ENCODE measurements at places on chromosomes 12 and 14. TPM values are rescaled to one million over a fixed set of nuclear protein-coding genes. Genes with fewer than 3 reads are reported as not detected.

DNA sequence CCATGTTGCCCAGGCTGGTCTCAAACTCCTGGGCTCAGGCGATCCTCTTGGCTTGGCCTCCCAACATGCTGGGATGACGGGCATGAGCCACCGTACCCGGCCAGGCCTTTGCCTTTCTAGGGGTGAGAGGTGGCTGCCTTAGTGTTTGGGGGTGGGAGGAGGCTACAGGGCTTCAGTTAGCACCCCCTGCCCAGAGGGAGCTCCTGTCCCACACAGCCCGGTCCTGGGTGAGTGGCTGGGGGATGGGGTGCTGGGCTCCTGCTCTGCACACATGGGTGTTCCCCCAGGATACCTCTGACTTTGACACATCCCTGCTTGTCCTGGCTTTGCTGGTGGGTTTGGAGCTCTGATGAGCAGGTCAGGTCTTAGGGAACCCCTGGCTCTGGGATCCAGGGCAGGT is 9.9 kb downstream of the ULK1 start:
- no peak for DNase-seq

TAS2R14 gene
- 1.2 TPM for total RNA-seq

C3AR1 gene
- total RNA-seq, result not detected

DNA sequence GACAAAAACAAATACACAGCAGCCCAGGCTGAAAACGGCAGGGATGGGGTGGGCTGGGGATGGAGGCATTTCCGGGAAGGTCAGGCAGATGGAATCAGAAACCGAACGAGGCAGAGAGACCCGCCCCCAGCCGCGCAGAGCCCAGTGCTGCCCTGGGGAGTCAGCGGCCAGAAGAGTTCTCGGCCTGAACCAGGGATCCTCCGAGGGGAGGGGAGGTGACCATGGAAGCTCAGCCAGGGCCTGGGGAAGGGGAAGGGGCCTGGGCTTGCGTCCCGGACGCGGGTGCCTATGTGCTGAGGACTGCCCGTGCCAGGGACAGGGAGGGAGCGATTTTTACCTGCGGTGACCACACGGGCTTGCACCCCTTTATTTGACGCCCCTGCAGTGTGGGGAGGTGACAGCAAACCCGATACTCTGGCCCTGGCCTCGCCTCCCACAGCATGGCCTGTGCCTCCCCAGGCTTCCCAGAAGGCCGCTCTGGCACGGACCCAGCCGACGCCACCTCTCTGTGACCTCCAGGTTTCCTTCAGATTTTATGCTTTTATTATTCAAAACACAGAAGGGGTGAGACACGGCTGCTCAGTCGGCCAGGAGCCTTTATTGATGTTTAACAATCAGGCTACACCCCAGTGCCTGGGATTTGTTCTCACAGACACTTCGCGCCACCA is 7.7 kb downstream of the LRCOL1 start:
- no peak for DNase-seq

- no peak for DNase-seq
Measured at GRCh38 chr14:93977790-93978581, 1.6 kb upstream of the ASB2 start.

- no peak for DNase-seq
Measured at GRCh38 chr12:112140728-112141127, 15.4 kb downstream of the TRAFD1 start.

DNA sequence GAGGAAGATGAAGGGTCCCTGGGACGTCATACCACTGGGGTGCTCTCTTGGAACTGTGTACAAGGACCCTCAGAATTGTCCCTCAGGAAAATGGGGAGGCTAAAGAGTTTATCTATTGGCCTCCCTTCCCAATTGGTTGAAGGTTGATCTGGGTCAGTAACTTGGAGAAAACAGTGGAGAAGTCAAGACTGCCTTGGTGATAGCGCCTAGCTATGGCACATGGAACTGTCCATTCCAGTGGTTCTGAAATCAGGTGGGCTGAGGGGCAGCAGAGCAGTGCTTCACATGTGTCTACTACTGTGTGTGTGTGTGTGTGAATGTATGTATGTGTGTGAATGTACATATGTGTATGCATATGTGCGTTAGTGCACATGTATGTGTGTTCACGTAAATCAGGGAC is 316.1 kb downstream of the AACS start:
- no peak for DNase-seq

- DNase-seq, result no peak
Measured at GRCh38 chr12:2449586-2449985, 345.2 kb upstream of the FKBP4 start.

- no peak for DNase-seq
Measured at GRCh38 chr12:69130064-69130463, 109.3 kb upstream of the CPSF6 start.

PPP1R36 gene
- total RNA-seq, result 1.1 TPM

DNA sequence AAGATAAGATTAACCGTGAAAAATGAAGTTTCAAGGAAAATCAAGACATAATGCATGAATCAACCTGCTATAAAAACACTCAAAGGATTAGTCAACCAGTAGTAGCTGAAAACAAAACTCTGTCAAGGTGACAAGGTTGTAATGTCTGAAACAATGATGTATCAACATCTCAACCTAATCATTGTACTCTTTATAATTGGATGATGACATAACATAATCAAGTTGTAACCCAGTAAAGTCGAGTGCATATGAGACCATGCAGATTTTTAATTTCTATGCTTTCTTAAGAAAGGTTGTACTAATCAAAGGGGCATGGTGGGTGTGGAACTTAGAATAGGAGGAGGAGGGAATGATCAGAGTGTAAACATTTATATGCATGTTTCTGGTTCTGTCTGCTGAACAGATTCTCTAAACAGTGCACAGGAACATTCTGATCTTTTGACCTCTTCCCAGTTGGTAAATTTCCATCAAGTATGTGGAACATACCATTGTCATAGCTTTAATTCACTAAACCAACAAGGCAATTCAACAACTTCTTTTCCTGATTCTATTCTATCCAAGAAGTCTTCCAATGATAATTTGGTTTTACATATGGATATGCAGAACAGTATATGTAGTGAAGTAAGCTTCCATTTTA is 253.7 kb downstream of the TTC6 start:
- DNase-seq, result no peak

DNA sequence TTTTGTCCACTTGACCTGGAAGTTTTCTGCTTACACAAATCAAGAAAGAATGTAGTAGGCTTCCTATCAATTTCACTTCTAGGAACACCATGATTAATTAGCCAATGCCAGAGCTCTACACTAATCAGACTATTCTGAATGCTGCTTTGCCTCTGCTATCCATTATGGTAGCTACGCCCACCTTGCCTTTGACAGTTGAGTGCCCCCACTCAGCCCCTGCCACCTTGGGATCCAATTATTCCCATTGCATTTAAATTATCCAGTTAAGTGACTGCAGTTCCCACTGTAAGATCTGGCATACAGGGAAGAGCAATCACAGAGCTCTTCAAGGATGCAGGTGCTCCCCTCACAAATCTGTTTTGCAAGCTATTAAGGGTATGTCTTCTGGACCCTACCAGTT is 47.5 kb downstream of the FIGNL2 start:
- no peak for DNase-seq

GRCh38 chr12:99418379-99418778 is 229.2 kb upstream of the GARIN6 start:
- DNase-seq, result no peak

GRCh38 chr12:51848841-51849735 is 570 bp upstream of the FIGNL2 start:
- no peak for DNase-seq

ARHGAP9 gene
- not detected for total RNA-seq

- peak; percentile 49 for DNase-seq
Measured at GRCh38 chr12:102169922-102170621, 27.6 kb downstream of the PMCH start.

All from bronchial epithelial cell (primary cell).